Right ventricle myocardium inferior (tissue), 1 donor: ENCODE measurements at places on chromosomes 11 and 22.

DNA sequence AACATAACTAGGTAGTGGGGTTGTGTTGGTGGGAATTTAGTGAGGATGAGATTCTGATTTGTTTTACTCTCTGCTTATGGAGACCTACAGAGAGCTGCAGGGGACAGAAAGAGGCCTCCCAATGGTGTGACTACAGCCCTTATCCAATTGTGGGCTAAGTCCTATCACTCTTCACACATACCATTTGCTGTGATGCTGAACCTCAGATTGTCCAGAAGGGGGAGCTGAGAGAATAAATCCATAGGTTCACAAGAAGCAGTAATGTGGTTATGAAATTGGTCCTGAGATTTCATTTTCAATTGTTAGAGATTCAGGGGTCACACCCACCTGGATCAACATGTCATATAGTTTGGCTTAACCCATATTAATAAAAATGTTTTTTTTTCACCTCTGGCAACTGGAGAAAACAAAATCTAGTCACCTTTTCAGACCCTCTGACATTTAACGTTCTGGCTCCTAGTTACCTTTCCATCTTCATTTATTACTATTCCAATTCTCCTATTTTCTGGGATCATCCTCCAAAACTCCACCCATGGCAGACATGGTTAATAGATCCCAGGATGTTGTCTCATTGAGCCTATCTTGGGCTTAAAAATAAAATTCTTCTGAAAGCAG is 53.3 kb upstream of the PTPN5 start:
- DNase-seq, result no peak

DNA sequence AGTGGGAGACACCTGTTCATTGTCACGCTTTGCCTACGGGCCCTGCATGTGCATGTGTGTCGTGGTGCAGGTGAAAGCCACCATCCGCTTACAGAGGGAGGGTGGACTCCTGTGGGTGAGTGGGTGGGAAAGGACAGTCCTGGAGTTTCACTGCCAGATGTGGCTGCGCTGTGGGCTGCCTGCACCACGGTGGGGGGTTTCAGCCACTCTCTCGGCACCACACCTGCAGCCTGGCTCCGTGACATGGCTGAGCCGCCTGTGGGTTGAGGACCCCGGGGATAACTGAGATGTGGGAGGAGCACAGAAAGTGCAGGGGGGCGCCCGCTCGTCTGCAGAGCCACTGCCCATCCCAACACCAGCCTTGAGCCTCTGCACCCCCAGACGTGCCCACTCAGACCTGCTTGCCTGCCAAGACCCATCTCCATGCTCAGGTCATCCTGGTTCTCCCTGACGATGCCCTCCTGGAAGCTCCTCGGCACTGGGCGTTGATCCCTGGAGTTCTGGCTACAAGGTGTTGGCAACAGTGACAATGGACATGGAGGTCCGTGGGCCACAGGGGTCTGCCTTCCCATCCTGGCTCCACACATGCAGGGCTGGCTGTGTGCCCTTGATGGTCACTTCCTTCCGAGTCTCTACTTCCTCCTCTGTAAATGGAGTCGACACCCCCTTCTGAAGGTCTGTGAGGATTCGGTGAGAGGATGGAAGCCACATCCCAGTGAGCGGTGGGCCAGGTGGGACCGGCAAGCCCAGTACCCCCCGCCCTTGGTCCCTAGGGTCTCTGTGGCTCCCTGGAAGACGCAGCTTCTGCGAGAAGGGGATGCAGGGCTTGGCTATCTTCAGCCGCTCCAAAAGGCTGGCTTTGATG is 1007.0 kb downstream of the BRD1 start:
- no peak for DNase-seq

DNA sequence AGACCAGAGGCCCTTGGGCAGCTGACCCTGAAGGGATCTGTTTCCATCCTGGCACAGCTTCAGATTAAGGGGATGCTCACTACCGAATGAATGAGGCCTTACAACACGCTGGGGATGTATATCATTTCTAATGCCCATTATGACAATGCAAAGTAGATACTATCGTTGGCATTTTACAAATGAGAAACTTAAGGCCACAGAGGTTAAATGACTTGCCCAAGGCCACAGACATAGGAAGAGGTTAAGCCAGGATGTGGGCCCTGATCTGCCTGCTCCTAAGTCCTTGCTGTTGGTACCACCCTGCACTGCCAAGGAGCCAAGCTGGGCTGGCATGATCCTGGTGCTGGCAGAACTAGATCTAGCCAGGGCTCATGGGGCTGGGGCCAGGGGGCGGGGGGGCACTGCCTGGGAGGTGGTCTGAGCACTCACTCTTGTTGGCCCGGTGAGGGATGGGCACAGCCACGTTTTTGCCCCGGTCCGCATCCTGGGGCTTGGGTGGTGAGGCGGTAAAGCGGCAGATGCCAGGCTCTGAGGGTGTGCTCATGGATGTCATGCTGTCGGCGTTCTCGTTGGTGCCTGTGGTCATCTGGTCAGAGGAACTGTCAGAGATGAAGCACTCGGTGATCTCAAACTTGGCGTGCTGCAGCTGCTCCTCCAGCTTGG is 102.8 kb downstream of the CEP164 start:
- no peak for DNase-seq

DNA sequence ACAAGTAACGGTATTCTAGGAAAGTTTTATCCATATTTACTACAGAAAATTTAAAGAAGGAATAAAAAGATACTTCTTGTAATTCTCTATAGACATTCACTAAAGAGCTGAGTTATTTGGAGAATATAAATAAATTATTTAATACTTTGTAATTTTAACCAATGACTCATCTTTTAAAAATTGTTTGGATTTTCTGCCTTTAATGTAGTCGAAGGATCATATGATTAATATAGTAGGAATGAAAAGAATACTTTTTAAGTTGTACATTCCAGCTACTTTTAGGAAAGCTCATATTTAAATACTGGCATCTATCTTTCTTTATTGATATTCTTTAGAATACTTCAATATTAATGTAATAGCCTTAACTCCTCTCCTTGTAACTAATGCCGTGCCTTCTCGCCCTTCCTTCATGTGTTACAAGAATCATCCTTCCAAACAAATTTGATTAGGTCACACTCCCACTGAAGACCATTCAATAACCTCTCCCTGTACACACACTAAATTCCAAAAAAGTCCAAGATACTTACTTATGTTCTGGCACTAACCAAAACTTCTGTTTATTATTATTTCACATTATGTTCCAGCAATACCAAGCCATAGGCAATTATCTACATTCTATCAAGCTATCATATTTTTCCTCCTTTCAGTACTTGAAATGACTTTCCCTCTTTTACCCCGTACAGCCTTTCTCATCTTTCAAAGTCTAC is 501.9 kb downstream of the CNTN5 start:
- DNase-seq, result no peak

- no peak for DNase-seq
Measured at GRCh38 chr11:464316-464715, 14.2 kb downstream of the PTDSS2 start.

- no peak for DNase-seq
Measured at GRCh38 chr11:15967966-15968365, 388.4 kb downstream of the SOX6 start.

DNA sequence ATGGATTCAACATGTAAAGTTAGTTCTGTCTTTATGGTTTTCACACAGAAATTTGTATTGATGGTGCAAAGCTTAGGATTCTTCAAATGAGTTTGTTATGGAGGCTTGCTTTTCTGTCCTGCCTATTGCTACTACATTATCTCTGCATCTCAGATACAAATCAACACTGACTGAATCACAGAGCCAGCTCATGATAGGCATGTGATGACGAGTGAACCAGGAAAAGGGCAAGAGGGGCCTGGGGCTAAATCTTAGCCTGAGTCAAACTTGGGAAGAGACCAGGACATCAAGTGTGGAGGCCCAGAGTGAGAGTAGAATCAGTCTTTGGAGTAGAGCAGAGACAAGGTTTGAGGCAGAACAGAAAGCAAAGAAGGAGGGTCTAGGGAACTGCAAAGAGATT is 107.1 kb upstream of the CD44 start:
- no peak for DNase-seq

GRCh38 chr11:61473370-61474012 is 35.1 kb upstream of the LRRC10B start:
- DNase-seq, result no peak

DNA sequence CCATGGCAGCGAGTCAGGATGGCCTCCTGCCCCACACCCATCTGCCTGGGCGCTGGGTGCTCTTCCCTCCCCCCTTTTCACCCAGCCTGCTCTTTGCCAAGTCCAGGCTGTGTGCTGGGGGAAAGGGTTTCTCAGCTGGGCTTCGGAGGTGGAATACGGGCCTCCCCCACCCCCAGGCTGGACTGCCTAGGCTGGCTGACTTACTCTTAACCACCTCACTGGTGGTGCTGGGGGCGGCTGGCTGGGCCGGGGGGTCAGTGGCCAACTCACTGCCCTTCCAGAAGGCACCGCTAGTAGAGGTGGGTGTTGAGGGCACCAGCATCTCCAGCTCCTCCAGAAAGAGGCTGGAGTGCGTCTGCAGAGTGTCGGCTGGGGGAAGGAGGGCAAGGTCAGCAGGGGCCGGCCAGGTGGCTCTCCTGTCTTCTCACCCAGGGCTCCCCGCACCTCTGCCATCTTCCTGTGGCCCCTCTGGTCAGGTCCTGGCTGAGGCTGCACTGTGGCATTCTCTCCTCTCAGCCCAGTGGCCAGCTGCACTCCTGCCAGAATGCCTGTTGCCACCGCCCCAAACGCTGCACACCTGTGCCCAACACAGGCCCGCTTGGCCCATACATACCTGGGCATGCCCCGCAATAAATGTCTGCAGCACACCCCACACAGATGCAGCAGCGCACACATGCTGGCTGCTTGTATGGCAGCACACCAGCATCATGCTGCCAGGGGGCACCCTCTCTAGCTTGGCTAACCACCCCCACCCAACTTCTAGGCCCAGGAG is 9.7 kb downstream of the PITPNM1 start:
- DNase-seq, result no peak

DNA sequence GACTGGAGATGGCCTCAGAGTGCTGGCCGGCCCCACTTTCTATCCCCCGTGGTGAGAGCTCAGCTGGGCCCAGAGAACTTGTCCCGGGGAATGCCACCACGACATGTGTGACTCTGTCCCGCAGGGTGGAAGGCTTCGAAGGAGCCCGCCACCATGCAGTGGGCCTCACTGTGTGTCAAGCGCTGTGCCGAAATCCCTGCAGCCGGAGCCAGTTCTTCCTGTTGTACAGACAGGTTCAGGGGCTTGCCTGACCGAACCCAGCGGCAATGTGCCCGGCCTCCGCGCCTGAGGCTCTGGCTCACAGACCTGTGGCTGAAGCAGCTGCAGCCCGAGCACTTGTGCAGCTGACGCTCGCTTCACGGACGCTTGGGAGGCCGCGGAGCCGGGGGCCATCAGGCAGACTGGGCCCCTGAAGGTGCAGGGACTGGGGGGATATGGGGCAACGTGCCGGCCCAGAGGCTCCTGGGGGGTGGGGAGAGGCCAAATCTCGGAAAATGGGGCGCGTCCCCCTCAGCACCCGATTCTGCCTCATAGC is 650 bp downstream of the PPM1F start:
- no peak for DNase-seq

DNA sequence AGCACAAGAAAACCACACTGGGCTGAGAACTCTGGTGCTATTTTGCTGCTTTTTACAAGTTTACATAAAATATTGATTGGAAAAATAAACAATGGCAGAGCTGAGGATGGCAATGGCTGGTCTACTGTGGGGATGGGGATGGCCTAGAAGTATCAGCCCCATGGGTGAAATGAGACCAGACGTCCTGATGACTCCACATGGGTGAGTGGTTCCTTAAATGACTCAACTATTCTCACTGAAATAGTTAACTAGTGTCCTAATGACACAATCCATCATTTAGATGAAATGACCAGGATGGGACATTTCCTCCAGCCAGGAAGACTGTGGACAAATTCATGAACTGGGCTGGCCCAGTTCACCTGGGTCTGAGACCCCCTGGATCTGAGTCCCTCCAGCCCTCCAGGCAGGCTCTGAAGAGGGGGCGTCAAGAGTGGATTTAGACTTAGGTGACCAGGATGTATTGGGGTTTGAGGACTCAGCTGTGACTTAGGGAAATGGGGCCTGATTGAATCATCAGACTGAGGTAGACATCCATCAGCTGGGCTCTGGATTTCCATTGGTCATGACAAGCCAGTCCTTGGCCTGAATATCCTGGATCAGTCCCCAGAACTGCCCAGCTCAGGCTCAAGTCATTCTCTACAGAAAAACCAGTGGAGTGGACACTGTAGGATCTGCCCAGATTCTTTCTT is 98.2 kb upstream of the IGLL5 start:
- no peak for DNase-seq

- DNase-seq, result peak; percentile 49
Measured at GRCh38 chr22:48588878-48589450, 1238.7 kb downstream of the BRD1 start.

- DNase-seq, result no peak
Measured at GRCh38 chr11:41784513-41785335, 325.3 kb upstream of the LRRC4C start.

- no peak for DNase-seq
Measured at GRCh38 chr22:26524870-26525269, 12.6 kb upstream of the TFIP11 start.

DNA sequence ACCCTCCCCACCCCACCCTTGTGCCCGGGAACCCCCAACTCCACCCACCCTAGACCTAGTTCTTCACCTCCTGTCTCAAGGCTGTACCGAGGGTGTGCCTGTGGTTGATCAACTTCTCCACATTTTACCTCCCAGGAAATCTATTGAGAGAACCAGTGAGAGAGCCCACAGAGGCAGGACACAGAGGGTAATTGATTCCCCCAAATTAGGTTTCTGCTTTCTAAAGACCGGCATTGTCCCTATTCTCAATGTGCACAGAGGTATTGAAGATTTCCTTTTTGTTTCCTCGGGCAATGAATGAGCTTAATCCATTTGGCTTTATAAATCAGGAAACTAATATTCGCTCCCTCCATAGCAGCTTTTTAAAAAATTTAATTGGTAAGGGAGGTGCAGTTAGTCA is 6.0 kb upstream of the LMO1 start:
- no peak for DNase-seq

DNA sequence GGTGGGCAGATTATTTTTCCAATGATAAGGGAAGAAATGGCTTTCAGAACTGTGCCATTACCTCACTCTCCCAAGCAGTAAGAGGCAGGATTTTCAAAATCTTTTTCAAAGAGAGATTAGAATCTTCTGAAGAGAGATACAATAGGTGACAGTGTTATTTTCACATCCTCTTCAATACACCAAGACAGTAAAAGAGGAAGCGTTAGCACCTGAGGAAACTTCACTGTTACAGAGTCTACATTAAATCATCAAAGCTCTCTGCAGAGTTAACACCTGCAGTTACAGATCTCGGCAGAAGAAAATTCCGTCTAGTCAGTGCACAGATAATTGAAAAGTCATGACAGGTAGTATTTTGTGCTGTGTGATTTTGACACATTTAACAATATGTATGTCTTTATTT is 144.9 kb downstream of the PGR start:
- DNase-seq, result no peak

DNA sequence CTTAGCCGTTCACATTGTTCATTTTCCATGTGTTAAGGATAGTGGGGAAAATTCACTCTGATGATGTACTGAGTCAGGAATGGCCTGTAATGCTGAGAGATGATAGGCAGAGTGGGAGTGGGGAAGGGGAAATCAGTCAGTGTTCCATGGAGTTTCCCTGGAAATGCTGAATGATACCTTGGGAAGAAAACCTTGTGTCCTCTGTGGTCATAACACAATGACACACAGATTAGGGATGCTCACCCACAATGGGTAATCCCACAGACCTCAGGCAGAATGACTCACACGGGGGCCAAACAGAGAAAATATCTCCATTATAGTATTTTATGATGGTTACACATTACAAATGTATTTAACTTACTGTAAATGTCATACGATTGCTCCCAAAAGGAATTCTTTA is 118.0 kb downstream of the SNX19 start:
- no peak for DNase-seq
